Choroid plexus epithelial cell (primary cell): ENCODE measurements at places on chromosomes 6 and 20.

DNA sequence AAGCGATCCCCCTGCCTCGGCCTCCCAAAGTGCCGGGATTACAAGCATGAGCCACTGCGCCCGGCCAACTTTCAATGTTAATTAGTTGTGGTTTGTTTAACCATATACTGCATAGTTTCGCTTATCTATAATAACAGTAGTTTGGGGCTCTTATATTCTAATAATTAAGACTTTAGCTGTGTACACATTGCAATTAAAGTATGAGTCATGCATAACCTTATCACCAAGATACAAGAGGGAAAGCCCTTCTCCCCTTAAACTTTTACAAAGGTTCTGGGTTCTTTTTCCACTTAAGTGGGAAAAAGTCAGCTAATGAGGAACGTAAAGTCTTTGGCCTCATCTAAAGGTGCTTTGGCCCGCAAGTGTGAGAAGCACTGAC lies 3.2 kb upstream of the MCCD1 start:
- DNase-seq: no peak

DNA sequence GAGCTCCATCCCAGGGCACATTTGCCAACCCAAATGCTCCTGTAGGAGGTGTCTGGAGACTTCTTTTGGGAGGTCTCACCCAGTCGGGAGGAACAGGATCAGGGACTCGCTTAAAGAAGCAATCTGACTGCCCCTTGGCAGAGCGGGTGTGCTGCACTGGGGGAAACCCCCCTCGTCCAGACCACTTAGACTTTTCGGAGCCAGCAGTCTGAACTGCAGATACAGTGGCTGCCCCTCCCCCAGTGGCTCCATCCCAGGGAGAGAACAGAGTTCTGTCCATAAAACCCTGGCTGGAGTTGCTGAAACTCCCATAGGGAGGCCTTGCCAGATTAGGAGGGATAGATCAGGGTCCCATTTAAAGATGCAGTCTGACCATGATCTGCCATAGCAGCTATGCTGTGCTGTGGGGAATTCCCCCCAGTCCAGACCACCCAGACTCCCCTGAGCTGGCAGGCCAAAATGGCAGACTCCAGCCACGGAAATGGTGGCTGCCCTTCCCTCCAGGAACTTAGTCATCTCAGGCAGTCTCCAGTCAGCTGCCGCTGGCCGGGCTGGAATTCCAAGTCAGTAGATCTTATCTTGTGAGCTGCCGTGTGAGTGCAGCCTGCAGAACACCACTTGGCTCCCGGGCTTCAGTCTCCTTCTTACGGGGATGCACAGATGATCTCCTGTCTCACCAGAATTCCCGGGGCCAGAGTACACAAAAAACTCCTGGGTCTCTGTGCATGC lies 278.1 kb upstream of the SASH1 start:
- DNase-seq: no peak

DNA sequence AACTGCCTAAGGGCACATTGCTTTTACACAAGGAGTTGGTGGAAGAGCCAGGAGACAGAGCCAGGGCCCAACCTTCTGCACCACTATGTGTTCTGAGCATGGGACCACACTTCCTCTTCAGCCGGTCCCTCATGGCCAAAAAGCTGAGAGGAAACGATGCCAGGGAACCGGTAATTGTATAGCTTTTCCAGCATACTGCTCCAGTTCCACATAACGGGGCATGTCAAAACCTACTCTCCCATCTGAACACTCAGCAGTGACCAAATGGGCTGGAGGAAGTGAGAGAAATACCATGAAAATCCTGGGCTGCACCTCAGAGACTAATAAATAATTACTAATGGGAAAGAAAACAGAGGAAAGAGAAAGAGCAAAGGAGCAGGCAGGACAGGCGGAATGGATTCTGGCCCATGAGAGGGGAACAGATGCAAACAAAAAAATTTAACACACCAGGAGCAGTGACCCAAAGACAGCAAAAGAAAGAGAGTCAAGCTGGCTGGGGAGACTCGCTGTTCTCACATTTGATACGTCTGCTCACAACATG lies 52.0 kb upstream of the BMP2 start:
- no peak for DNase-seq

- DNase-seq: no peak
Observed at GRCh38 chr6:110900028-110900598, 25.5 kb downstream of the AMD1 start.

- no peak for DNase-seq
Observed at GRCh38 chr6:136751522-136751956, 40.7 kb downstream of the MAP3K5 start.
